ENCODE measurements at places on chromosomes 11 and 22.

DNA sequence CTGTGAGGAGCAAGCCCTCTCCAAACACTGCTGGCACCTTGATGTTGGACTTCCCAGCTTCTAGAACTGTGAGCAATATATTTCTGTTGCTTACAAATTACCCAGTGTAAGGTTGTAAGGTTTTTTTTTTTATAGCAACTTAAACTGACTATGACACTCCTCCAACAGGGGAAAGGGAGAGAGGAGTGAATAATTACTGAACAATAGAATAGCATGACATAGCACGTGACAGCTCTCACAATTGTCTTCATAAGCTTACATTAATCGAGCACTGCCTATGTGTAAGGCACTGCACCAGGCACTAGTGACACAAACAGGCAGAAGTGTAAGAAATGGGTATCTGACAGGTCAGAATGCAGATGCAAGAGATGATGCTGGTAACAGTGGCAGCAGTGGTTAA lies 136.9 kb downstream of the FAT3 start:
- DNase-seq: no peak

GRCh38 chr11:66172146-66172545 lies 96.3 kb upstream of the RAB1B start:
- DNase-seq: no peak

GRCh38 chr11:10371926-10372641 lies 67.2 kb downstream of the ADM start:
- DNase-seq: no peak

DNA sequence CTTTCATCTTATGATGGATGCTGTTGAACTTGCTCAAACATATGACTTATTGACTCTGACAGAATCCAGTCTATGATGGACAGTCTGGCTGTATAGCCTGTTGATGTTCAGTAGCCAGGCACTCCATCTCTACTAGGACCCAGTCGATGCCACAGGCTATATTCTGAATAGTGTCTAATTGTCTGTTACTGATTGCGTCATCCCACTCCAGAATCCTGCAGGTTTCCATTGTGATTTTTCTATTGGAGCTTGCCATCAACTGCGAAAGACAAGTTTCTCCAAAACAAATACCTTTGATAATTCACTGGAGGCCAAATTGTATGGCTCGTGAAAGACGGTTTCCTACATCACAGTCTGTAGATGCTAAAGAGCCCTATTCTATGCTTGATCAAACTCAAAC lies 481.7 kb upstream of the CHORDC1 start:
- DNase-seq: no peak

GRCh38 chr11:8642196-8642841 lies 40.1 kb downstream of the TRIM66 start:
- DNase-seq: no peak

DNA sequence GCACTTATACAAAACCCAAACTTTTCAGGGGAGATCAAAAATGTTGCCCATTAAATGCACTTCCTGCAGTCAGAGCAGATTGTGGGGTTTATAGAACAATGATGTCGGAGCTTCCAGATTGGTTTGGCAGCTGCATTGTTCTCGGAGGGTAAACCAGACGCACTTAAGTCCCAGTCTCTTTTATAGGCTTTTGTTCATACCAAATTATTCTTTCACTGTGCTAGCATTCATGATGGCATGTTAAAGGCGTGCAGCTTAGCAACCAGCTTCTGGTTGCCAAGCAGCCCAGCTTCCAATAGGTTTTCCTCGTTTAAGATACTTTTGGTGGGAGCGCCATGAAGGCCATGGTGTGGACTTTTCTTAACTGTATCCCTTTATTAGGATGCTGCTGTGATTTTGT lies 40.9 kb downstream of the ZC3H12C start:
- no peak for DNase-seq

DNA sequence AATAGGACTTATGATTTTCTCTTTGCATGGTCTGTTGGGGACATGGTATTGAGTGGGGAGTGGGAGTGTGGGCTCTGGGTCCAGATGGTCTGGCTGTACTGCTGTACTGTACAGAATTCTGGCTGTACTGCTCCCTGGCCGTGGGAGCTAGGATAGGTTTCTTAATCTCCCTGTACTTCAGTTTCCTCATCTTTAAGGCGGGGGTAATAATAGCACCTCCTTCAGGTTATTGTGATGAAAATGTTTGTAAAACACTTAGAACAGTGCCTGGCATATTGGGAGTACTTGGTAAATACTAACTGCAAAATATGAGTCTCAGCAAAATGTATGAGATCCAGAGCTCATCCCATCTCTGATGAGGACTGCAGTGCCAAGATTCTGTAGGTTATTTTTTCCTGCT lies 198.6 kb downstream of the KIF18A start:
- no peak for DNase-seq

DNA sequence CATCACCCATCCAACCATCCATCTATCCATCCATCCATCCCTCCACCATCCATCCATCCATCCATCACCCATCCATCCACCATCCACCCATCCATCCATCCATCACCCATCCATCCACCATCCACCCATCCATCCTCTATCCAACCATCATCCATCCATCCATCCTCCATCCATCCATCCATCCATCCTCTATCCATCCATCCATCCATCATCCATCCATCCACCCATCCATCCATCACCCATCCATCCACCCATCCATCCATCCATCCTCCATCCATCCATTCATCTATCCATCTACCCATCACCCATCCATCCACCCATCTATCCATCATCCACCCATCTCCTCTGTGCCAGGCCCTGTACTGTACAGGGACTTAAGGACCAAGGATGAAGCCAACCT lies 62.2 kb upstream of the WNT11 start:
- no peak for DNase-seq

- peak; percentile 6 for DNase-seq
These were observed 35.9 kb downstream of the SHISAL1 start for GRCh38 chr22:44276706-44277356.

- no peak for DNase-seq
These were observed 585 bp downstream of the NF2 start for GRCh38 chr22:29604076-29604360.

DNA sequence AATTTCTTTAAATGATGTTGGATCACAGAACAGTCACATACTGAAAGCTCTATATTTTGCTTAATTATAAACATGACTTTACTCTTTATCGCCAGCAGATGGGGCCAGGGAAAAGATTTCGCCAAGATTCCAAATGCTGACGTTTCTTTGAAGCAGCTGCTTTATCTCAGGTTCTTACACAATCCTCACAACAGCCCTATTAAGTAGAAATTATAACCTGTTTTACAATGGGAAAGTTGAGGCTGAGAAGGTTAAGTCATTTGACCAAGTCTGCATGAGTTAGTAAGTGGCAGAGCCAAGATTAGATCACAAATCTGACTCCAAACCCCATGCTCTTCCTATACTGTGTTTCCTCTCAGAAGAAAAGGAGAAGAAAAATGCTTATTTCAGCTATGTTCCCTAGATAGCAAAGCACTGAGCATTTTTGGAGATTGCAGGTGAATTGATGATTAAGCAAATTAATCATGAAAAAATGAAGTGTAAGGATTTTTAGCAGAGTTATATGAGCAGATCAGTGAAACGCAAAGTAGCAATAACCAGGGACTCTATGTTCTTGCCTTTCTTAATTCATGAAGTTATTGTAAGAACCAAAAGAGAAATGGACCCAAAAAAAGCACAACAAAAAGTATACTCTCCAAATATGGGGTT lies 79.0 kb downstream of the AASDHPPT start:
- DNase-seq: no peak

- DNase-seq: peak; percentile 98
These were observed at the start of gene NARS2 for GRCh38 chr11:78574386-78575381. TSS of gene NARS2 (minus strand) at chr11:78574864. CDS start at chr11:78574488, 376 bp downstream.

- DNase-seq: no peak
These were observed 133.4 kb downstream of the SPON1 start for GRCh38 chr11:14095882-14096281.

DNA sequence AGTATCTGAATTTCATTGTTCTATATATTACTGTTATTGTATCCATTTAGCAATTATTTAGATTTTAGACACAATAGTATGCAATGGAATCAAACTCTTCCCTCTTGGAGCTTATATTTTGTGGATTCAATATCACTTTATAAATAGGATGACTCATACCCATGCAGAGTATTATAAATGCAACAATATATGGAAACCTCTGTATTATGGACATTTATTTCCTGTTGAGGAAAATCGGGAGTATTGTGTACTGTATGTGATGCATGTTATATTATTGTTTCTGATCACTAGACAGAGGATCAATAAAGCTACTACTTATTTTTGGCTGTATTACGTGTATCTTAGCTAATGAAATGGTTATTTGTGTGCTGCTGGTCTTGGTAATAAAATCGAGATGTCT lies 770 bp downstream of the METTL15 start:
- no peak for DNase-seq

DNA sequence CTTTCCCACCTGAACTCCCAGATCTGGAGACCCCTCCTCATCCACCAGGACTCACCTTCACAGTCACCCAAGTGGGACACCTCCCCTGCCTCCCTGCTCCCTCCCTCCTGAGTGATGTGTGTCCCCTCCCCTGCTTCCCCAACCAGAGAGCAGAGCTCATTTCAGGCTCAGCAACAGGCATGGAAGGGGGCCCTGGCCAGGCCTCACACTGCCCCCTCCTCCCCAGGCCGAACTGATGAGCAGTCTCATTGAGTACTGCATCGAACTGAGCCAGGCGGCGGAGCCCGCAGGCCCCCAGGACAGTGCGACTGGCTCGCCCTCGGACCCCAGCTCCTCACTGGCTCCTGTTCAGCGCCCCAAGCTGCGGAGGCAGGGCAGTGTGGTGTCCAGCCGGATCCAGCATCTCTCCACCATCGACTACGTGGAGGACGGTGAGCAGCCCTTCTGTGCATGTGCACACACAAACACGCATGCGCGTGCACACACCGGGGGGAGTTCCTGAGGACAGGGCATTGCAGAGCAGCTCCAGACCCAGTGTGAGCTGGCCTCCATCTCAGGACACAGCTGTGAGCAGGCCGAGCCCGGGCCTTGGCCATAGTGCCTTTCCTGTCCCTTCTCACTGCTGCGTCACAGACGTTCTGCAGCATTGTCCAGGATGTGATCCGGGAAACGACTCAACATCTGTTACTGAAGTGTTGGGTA lies 17.8 kb upstream of the NEAT1 start:
- DNase-seq: no peak

GRCh38 chr11:61445516-61445915 lies 15.6 kb downstream of the SDHAF2 start:
- no peak for DNase-seq

DNA sequence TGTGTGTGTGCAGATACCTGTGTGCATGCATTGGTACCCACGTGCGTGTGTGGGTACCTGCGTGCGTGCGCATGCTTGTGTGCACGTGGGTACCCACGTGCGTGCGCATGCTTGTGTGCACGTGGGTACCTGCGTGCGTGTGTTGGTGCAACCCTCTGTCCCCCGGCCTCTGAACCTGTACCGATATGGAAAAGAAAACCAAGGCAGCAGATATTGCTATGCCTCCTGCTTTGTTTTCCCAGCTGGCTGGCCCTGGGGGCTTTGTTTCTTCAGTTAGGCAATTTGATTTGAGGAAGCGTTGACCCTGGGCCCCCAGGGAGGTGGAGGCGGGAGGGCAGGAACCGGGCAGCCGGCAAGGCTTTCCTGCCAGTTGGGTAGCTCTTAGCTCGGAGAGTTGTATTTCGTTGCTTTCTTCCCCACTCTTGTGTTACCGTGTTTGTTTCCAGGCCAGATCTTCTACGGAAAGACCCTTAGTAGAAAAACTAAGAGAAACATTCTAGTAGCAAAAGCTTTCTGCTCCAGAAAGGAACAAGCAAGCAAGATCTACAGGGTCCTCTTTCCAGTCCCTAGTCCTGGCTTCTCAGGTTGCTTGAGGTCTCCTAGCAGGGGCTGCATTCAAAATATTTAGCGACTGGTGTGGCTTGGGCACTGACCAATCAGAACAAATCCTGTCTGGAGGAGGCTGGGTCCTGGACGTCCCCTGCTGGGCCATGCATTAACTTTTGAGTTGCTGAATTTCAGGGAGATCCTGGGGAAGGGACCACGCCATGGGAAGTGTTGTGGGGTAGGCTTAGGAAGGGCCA lies 26.3 kb upstream of the SORL1-AS1 start:
- peak; percentile 64 for DNase-seq

- DNase-seq: peak; percentile 94
These were observed 6.8 kb upstream of the FAM111A start for GRCh38 chr11:59135648-59136461.

All from glutamatergic neuron (in vitro differentiated cells).